Naive thymus-derived CD8-positive, alpha-beta T cell (primary cell): ENCODE measurements at places on chromosomes 1 and 21.

DNA sequence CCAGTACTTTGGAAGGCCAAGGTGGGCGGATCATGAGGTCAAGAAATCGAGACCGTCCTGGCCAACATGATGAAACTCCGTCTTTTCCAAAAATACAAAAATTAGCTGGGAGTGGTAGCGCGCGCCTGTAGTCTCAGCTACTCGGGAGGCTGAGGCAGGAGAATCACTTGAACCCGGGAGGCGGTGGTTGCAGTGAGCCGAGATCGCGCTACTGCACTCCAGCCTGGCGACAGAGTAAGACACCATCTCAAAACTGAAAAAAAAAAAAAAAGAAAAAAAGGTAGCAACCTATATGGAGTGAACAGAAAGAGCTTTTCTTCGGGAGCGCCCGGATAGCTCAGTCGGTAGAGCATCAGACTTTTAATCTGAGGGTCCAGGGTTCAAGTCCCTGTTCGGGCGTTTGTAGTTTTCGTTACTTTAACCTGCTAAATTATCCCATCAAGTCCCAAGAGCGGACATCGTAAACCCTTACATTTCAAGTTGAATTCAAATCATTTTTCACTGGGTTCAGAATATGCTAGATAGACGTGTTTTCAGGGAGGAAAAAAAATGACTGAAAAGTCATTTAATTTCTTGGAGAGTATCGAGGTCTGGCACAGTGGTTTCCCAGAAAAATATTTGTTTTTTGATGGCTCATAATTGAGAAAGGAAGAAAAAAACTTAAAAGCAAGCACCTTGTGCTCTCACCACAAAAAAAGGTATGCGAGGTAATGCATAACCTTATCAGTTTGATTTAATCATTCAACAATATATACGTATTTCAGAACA is 9.8 kb upstream of the MDM4 start:
- peak overlapping the region; percentile 99 for H3K27ac ChIP-seq
- peaks cover 5% of the 10 kb centered on the region for H3K36me3 ChIP-seq
- H3K4me1 ChIP-seq = peaks cover 22% of the 10 kb centered on the region
- peak; percentile 76 for DNase-seq
- no peaks in the 10 kb centered on the region for H3K27me3 ChIP-seq
- peak overlapping the region; percentile 96 for H3K4me3 ChIP-seq

DNA sequence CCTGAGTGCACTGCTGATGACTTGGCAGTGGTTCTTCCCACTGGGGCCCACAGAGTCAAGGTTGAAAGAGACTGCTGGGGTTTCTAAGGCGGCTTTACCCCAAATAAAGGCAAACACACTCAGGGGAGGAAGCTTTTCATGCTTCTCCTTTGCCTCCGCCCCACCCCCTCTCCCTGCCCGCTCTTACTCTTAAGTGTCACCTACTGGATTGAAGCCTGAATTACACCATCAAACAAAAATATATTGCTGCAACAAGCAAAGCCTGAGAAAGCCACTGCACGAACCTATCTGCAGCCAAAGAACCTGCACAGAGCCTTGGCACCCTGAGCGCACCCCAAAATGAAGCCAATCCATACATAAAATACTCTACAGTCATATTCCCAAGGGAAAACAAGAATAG is 63.1 kb downstream of the PTGFR start:
- peaks cover 15% of the 10 kb centered on the region for H3K27me3 ChIP-seq
- no peak overlapping the region for H3K4me3 ChIP-seq

DNA sequence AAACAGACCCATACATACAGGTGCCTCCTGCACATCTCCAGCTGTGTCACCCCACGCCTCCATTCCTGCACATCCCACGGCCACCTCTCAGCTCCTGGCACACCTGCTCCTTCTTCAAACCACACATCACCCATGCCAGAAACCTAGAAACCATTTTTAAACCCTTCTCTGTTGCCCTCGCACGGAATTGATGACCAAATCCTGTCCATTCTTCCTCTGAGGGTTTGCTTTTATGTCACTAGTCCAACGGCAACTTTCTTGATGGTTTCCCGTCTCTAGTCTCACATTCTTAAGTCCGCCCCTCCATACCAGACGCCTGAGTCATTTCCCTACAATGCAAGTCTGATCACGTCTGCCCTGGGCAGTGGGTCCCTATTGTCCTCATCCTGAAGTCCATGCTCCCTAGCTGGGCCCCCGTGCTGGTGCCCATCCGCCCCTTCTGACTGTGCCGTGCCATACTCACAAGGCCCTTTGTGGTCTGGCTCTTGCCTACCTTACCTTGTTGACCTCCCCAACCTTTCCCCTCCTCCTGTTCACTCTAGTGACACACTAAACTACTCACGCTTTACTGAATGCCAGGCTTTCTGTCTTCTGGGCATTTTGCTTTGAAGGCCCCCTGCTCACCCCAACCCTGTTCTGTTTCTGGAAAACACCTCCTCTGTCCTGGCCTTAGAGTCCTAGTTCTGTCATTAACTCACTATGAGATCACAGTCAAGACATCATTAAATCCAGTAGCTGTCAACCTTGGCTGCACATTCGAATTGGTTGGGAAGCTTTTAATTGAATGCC is 17.6 kb downstream of the SLC2A1 start:
- peak overlapping the region; percentile 18 for H3K4me3 ChIP-seq
- DNase-seq = no peak
- H3K36me3 ChIP-seq = peaks cover 70% of the 10 kb centered on the region
- H3K27me3 ChIP-seq = no peaks in the 10 kb centered on the region
- H3K4me1 ChIP-seq = peaks cover 99% of the 10 kb centered on the region

DNA sequence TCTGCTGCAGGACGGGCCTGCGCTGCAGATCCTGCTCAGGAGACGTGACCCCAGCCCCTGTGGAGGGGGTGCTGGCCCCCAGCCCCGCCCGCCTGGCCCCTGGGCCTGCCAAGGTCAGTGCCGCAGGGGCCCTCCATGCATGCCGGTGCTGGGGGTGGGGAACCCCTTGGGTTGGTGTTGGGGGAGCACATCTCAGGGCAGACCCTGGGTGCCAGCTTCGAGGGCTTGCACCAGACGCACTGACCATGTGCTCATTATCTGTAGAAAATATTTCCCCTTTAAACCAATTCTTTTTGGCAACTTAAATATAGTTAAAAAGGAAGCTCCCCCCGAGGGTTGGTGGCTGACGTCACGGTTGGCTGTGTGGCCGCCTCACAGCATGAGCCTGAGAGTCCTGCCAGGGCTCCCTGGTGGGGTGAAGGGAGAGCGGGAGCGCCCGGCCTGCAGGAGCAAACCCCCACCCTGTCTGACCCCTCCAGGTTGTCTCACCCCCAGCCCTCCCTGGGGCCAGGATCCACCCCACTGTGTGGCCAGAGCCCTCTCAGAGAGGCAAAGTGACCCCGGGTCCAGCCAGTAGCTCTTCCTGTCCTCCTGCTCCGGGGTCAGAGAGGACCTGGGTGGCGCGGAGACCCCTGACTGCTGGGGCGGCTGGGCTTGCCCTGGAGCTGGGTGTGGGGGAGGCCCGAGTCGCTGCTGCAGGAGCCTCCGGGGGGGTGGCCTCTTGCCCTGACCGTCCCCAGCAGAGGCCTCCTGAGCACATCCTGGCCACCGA is 5.3 kb upstream of the PFKL start:
- H3K36me3 ChIP-seq = no peaks in the 10 kb centered on the region
- peak; percentile 63 for DNase-seq
- H3K27ac ChIP-seq = peak overlapping the region; percentile 21
- no peak overlapping the region for H3K4me3 ChIP-seq
- H3K27me3 ChIP-seq = no peaks in the 10 kb centered on the region

- no peaks in the 10 kb centered on the region for H3K36me3 ChIP-seq
- DNase-seq = no peak
- H3K4me1 ChIP-seq = peaks cover 22% of the 10 kb centered on the region
- H3K27ac ChIP-seq = no peak overlapping the region
- H3K27me3 ChIP-seq = no peaks in the 10 kb centered on the region
Measured at GRCh38 chr1:39952359-39953110, 2.4 kb upstream of the MFSD2A start.

DNA sequence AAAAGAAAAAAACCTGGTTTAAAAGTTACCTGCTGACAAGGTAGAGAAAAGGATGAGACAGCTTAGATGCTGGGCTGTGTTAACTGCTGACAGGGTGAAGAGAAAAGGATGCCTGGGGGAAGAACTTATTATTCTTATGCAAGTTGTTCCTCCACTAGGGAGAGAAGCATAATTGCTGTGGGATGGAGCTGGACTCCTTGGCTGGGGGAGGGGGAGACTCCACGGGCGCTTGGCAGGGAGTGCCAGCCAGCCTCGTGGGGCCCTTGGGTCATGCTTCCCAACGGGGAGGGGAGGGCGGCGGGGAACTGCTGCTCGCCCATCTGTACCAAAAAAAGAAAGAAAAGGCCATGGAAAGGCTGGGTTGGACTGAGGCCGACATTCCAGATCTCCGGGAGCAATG is 47.2 kb downstream of the SYCP1 start:
- peaks cover 4% of the 10 kb centered on the region for H3K27me3 ChIP-seq
- H3K4me1 ChIP-seq = no peaks in the 10 kb centered on the region
- H3K36me3 ChIP-seq = no peaks in the 10 kb centered on the region
- H3K4me3 ChIP-seq = no peak overlapping the region
- no peak overlapping the region for H3K27ac ChIP-seq
